AG08395 (cell line): ENCODE measurements at places on chromosomes 2 and 18.

- DNase-seq, result no peak
Measured at GRCh38 chr18:47342566-47342965, 91.1 kb upstream of the SKOR2 start.

DNA sequence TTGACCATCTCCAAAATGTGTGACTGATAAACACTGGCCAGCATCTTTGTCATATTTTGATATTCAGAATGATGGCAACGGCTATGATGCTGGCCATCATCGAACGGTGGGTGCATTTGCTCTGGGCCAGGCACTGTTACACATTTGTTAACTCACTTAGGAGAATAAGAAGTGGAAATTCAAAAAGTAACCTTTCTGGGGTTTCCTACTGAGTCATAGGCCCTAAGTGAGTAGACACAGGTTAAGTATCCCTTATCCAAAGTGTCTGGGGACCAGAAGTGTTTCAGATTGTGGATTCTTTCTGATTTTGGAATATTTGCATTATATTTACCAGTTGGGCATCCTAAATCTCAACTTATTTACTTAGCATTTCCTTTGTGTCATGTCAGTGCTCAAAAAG is 64.7 kb upstream of the TMEM87B start:
- DNase-seq, result no peak

- DNase-seq, result no peak
Measured at GRCh38 chr2:174005801-174006419, 40.7 kb upstream of the SP3 start.

DNA sequence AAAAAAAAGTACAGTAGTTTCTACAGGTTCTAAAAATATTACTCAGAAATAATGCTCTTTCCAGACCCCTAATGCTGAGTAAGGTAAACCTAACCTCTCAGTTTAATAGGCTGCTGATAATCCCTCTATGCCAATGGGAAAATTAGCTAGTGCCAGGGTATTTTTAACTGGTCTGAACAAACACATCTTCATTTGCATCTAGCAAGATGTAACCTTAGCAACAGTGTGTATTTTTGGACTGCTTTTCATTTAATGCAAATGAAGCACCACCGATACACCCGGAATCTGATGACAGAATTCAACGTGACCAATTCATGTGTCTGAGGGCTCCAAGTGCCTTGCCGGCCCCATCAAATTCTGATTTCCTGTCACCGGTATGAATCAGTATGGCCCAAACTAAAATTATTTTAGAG is 47.4 kb upstream of the CYRIA start:
- no peak for DNase-seq

- DNase-seq, result peak; percentile 43
Measured at GRCh38 chr2:133676392-133677130, 108.3 kb upstream of the NCKAP5 start.

GRCh38 chr2:240992572-240993291 is 5.7 kb upstream of the SNED1 start:
- DNase-seq, result no peak

GRCh38 chr2:172783165-172783898 is 47.7 kb downstream of the RAPGEF4 start:
- peak; percentile 93 for DNase-seq

DNA sequence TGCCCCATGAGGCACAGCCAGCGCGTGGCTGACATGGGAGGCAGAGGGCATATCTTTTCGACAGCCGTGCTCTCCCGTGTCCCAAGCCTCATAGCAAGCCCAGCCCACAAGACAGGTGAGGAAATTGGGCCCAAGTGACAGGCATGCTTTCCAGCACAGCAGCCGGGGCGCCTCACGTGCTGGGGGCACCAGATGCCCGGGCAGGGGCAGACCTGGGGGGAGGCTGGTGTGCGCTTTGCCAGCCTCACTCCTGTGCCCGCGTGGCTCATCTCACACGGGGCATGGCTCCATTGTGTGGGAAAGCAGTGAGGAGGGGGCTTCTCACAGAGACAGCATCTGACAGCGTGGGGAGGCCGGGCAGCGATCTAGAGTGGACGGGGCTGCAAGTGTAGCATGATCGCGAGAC is 93.2 kb downstream of the USP40 start:
- no peak for DNase-seq

- no peak for DNase-seq
Measured at GRCh38 chr18:48668466-48669179, 129.8 kb downstream of the CTIF start.
